CD4-positive, alpha-beta T cell treated with Interleukin-21 for 1 hour (primary cell): ENCODE measurements at places on chromosomes 7 and 10.

DNA sequence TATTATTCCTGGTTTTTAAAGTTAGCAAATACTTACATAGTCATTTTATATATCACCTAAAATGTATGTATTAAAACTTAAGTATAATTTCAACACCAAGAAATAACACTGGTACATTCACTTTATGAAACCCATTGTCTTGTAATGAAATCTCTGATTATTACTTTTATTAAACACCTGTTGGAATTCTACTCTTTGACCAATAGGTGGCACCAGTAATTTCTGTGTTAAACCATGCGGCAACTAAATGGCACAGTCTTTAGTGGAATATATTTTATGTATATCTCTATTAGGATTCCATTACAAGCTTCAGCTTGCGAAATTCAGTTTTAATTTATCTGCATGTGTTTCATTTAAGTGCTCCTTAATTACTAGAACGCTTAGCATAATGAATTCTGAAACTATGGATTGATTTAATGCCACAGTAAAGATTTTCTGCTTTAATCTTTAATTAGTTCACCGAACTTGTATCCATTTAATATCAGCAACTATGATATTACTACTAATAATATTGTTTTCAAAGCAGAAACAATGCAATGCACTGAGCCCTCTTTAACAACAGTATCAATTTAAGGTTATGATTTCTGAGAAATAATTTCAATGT lies 181.3 kb downstream of the MAGI2 start:
- peak; percentile 3 for DNase-seq

DNA sequence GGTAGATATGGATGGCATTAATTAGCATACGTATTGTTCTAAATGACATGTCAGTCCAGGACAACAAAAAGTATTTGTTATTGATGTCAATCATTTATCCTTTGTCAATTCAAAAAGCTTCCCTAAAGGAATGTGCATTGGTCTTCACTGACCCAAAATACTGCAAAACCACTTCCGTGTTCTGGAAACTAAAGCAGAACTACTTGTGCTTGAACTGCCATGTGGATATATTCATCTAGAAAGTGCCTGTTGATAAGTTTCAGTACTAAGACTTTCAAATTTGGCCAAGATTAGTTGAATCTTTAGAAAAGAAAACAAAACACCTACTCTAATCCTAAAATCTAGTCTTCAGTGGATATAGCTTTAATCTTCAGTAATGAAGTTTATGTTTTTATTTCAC lies 242.1 kb upstream of the PPP1R3A start:
- DNase-seq, result no peak

GRCh38 chr10:75952093-75952492 lies 520.7 kb downstream of the LRMDA start:
- DNase-seq, result no peak

DNA sequence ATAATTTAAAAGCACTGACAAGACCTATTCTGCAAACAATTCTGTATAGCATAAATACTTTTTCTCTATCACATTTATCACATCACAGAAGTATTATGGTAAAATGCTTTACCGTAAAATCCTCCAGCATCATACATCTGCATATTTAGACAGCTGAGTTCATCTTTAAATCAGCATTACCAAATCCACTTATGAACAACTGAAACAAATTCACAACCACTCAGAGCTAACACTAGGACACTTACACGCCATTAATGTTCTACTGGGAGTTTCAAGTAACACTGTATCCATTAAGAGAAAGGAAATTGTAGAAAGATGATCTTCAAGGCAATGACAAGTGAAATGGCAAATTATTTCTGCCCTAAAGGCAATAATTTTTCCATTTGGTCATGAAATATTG lies 105.7 kb upstream of the DKK1 start:
- no peak for DNase-seq

- DNase-seq, result no peak
Measured at GRCh38 chr7:115676080-115676479, 354.5 kb downstream of the TFEC start.

- DNase-seq, result no peak
Measured at GRCh38 chr10:111200505-111201186, 123.8 kb downstream of the ADRA2A start.

GRCh38 chr7:25234336-25234735 lies 6.0 kb upstream of the NPVF start:
- no peak for DNase-seq

DNA sequence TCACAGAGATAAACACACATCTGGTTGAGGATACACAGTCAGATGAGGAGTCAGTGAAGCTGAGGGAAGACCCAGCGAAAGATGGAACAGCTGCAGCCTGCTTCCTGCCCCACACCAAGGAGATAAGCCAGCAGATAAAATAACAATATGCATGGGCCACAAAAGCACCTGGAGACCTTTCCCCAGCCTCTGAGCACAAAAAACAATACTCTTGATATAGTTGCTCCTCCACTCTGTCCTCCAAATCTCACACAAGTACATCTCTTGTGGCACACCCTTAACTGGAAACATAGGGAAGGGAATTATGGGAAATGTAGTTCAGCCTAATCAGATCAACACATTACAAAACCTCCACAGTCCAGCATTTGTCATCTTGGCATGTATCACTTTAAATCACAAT lies 9.7 kb upstream of the FHIP2A start:
- DNase-seq, result no peak

DNA sequence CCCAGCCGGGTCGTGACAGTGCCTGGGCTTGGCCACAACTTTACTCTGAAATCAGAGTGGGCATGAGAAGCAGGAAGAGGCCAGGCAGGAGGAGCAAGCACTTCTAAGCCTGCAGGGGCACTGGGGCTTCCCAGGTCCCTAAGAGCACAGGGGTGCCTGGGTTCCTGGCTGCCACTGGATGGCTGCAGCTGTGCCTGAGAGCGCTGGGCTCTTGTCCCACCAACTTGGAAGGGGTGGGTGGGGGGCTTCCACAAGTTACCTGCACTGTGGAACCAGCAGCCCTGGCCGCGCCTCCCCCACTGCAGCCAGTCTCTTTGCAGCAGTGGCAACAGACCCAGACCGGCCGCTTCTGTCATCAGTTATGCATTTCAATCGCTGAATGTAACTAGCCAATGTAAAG lies 434.7 kb upstream of the GRM3 start:
- no peak for DNase-seq

DNA sequence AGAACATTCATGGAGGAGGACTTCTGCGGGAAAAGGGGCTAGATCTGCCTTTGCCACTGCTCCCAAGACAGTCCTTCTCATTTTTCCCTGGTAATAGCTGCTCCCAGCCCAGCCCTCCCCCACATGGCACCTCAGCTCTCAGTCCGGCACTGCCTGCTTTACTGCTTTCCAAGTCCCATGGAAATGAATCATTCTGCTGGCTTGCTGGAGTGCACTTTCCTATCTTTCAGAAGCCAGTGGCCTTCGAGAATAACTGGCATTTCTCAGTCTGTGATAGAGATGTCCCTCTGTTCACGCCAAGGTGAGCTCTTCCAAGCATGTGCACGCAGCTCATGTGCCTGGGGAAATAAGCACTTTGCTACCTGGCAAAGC lies 61.4 kb downstream of the SYPL1 start:
- DNase-seq, result no peak

DNA sequence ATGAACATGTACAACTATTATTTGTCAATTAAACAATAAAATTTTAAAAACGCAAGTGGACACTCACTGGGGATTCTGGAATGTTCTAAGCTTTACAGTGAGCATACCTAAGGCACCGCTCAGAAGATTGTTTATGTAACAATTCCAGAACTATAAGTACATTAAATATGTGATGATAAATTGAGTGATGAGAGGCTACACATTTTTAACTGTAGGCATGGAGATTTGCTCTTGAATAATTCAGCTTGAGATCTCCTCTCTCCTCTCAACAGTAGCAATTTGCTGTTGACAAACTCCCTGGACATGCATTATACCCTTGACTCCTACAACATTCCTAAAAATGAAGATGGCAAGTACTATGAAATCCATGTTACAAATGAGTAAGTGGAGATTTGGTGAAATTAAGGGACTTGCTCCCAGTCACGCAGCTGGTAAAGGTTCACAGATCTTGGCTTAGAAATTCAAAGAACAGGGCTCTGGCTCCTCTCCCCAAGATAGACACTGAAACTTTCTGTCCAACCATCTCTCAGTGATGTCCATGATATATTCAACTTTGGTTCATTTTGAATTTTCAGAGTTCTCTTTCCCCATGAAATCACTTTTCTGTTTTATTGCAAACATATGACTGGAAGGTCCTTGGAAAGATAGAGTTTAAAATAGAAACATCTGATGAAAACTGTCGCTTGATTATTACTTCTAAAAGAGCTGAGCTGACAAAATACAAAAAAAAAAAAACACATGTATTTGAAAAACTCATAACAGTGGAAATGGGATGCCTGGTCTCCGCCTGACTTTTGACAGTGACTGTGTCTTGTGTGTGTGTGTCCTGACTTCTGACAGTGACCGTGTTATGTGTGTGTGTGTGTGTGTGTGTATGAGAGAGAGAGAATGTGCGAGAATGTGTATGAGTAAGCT lies 488.3 kb downstream of the TNS3 start:
- no peak for DNase-seq

DNA sequence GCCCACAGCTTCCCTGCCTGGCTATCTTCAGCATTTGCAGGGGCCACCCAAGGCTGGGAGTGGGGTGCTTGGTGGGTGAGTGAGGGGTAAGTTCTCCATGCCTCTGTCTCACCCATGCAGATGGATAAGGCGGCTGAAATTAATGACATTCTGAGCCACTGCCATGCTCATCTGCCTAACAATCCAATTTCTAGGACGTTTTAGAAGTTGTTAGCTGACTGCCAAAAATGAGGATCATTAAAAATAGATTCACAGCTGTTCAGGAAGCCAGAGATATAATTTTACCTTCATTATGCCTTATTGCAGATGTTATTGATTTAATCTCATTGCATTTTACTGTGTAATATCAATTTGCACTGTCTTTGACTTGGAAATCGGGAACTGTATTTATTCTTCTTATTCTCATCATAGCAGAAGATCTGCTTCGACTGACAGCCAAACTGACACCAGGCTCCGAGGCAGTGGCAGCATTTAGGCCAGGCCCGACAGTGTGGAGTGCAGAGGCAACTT lies 334.4 kb upstream of the NPVF start:
- DNase-seq, result no peak

- DNase-seq, result peak; percentile 74
Measured at GRCh38 chr10:133260895-133261725, 15.6 kb downstream of the ADAM8 start.

- no peak for DNase-seq
Measured at GRCh38 chr7:119720541-119720940, 552.4 kb upstream of the KCND2 start.

GRCh38 chr7:44246396-44247113 lies 45.8 kb downstream of the YKT6 start:
- DNase-seq, result no peak

DNA sequence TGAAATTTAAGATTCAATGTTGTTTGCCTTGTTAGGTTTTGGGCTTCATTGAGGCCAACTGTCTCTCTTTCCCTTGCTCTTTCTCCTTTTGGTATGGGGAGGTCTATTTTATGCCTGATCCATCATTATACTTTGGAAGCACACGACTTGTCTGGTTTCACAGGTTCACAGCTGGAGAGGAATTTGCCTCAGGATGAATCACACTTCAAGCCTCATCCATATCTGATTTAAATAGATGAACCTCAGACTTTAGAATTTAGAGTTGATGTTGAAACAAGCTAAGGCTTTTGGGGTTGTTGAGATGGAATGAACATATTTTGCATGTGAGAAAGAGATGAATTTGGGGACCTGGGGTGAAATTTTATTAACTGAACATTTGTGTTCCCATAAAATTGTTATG lies 150.5 kb upstream of the IGFBP3 start:
- no peak for DNase-seq
